ENCODE measurements at places on chromosomes 3 and 15.

- DNase-seq = no peak
Observed at GRCh38 chr3:198030125-198030524, 70.1 kb downstream of the LMLN start.

- no peak for DNase-seq
Observed at GRCh38 chr3:140856905-140857304, 84.7 kb upstream of the SLC25A36 start.

- no peak for DNase-seq
Observed at GRCh38 chr3:113654851-113655250, 41.6 kb downstream of the USF3 start.

GRCh38 chr3:171352387-171352935, 107.7 kb downstream of the TNIK start:
- DNase-seq = no peak

DNA sequence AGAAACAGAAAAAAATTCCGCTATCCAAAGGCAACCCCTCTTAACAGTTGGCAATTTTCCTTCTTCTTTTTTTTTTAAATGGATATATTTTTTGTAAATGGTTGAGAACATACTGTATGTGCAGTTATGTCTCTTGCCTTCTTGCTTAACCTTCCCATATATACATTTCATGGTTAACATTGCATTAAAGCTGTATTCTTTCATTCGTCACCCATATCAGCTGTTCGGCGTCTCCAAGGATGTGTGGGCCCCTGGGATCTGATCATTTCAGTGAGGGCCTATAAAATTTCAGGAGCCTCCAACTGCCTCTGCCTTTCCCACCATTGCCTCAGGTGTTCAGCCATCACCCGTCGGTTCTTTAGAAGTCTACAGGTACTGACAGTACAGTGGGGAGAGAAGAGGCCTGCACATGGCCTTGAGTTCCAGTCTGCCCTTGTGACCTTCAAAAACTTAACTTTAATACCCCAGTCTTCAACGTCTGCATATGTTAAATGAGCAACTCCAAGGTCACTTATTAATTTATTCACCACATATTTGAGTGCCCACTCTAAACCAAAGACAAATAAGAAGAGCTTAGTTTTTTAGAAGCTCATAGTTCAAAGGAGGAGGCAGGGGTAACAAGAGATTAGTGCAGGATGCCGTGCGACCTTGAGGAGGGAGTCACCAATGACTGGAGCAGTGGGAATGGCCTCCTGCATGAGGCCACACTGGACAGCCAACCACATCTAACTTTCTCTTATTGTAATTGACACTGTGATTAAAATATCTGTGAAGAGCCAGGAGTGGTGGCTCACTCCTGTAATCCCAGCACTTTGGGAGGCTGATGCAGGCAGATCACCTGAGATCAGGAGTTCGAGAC, 6.9 kb downstream of the ST6GAL1 start:
- DNase-seq = no peak

DNA sequence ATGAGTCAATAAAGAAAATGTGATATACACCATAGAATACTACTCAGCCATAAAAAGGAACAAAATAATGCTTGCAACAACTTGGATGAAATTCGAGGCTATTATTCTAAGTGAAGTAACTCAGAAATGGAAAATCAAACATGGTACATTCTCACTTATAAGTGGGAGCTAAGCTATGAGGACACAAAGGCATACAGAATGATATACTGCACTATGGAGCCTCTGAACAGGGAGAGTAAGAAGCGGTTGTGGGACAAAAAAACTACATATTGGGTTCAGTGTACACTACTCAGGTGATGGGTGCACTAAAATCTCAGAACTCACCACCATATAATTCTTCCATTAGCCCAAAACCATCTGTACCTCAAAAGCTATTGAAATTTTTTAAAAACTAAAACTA, 68.8 kb upstream of the AKAP13 start:
- no peak for DNase-seq

- DNase-seq = no peak
Observed at GRCh38 chr3:22121068-22121701, 370.2 kb upstream of the ZNF385D start.

- no peak for DNase-seq
Observed at GRCh38 chr3:110910346-110910955, 161.2 kb upstream of the NECTIN3 start.

- DNase-seq = no peak
Observed at GRCh38 chr3:160977773-160978172, 127.4 kb downstream of the B3GALNT1 start.

GRCh38 chr3:120596853-120597223, 702 bp downstream of the NDUFB4 start:
- DNase-seq = no peak

GRCh38 chr15:45107941-45108630, 5.9 kb downstream of the DUOX2 start:
- no peak for DNase-seq

GRCh38 chr3:78430741-78431140, 1337.1 kb downstream of the ROBO1 start:
- no peak for DNase-seq

GRCh38 chr3:131883711-131884407, 151.0 kb downstream of the CPNE4 start:
- DNase-seq = no peak

GRCh38 chr3:172607305-172608121, 84.3 kb upstream of the TNFSF10 start:
- DNase-seq = no peak

GRCh38 chr15:32861761-32862160, 144.0 kb downstream of the GREM1 start:
- DNase-seq = peak; percentile 29

DNA sequence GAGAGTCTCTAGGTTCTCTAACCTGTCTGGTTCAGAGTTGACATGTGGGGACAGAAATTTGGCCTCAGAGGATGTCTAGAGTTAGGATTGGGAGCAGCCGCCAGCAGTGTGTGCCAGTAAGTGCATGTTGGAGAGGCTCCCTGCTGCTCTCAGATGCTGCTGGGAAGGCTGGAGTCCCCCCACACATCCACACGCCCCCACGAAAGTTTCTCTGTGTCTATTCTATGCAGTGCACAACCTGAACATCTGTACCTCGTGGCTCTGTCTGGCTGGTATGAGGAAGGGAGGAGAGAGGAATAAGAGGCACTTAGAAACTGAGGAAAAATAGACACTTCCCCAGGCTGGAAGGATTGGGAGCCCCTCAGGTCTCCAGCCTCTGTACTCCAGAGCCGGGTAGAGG, 131.8 kb downstream of the RAB11A start:
- no peak for DNase-seq

DNA sequence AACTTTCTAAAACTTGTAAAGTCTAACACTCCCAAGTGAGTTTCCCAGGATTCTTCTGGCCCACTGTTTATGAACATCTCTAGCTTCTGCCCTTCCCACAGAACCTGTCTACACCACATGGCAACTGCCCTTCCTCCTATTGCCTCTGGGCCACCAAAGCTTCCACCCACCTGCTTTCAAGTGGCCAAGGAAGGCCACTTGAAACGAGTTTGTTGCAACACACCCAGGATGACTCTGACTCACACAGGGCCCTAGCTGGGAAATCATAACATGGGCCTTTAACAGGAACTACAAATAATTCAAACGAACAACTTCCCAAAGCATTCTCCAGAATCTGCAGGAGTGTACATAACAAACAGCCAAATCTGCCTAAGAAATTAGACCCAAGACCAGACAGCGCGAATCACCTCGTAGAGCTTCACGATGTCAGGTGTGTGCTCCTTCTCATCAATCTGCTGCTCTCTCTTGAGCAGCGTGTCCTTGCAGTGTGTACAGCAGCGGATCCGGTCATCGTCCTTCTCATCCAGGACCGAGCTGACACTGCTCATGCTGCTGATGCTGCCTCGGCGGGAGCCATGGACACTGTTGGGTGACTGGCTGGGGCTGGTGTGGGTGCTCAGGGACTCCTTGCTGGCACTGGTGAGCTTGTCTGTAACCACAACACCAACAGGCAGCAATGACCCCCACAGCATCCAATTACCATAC, 16.8 kb downstream of the RBSN start:
- no peak for DNase-seq

DNA sequence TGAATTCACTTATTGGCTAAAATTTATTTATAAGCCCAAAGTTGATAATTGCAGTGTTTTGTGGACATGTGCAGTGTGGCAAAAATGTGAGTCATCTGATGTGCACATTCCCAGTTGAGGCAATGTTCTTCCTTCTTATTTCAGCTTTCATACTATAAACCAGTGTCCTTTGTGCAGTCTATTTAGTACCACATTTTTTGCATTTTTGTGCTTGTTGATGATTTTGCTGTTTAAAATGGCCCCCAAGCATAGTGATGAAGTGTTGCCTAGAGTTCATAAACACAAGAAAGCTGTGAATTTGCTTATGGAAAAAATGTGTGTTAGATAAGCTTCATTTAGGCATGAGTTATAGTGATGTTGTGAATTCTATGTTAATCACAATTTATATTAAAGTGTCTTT, 19.4 kb upstream of the IL20RB start:
- DNase-seq = no peak

- DNase-seq = no peak
Observed at GRCh38 chr3:66101901-66102300, 63.2 kb upstream of the MAGI1 start.

DNA sequence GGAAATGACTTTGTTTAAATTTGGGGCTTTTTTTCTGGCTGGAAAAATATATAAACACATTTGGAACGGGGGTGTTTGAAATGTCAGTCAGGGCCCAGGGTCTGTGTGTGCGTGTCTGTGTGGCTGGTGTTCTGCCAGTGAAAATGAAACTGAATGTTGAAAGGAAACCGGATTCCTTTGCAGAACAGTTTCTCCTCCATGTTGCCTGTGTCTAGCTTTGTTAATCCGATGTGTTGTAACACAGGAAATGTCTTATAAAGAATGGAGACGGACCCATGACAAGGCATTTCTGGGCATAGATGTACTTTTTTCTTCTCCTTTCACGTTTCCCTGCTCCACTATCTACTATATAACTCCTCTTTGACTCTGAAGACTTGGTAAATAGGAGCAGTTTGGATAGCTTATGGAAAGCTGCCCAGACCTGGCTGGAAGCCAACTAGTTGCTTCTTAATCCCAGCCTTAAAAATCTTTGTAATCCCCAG, 2.8 kb downstream of the SQOR start:
- peak; percentile 39 for DNase-seq

- no peak for DNase-seq
Observed at GRCh38 chr3:41272667-41273066, 73.4 kb downstream of the CTNNB1 start.

DNA sequence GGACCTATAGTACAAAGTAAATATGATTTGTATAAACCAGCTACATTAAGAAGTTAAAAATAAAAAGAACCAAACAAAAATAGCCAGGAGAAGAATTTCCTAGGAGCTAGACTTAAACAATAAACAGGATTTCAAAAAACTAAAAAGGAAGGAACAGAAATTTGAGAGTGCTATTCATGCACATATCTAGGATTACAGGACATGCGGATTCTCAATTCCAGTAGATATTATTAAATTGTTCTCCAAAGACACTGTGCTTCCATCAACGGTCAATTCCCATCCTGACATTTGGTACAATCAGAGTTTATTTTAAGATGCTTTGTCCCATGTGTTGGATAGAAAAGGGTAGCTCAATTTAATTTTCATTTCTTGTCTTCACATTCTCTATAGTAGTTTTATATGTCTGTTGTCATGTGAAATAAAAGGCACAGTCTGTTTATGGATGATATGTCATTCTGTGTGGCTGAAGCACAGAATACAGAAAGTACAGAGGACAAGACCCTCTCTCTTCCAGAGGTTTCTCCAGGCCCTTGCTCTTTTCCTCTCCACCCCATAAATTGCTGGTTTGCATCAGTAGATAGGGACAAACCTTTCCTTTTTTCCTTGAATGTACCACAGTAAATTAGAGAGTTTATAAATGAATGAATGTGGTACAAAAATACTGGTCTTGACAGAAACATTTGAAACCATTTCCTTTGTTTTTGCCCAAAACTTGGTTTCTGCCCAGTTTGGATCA, 3.5 kb downstream of the PLOD2 start:
- no peak for DNase-seq

DNA sequence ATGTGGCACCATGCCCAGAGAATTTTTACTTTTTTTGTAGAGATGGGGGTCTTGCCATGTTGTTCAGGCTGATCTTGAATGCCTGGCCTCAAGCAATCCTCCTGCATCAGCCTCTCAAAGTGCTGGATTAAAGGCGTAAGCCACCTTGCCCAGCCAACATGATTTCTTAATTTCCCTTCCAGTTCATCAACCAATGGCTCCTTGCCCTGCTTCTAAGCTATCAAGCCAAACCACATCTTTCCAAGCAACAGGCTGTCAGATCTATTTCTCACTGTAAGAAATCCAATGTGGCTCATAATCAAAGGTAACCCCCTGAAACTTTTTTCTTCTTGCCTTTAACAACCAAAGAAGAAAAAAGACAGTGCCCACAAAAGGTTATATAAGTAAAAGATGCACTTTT, 204.2 kb upstream of the ICE2 start:
- DNase-seq = no peak

- DNase-seq = no peak
Observed at GRCh38 chr3:72821161-72821781, 27.0 kb downstream of the SHQ1 start.

DNA sequence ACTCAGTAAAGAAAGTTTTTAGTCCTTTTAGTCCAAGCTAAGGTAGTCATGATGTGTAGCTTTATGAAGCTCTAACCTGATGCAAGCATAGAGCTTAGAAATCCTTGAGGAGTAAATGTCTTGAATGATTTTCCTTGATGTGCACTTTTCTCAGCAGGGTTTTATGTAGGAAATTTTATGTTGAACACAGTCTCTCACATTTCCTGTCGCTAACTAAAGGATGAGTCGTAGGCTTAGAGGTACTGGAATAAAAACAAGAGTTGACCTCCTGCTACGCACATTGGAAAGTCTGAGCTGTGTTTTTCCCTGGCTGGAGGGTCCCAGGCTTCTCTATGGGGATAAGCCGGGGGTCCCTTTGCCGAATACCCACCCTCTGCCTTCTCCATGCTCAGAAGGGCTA, 34.7 kb upstream of the ZPLD1 start:
- no peak for DNase-seq

DNA sequence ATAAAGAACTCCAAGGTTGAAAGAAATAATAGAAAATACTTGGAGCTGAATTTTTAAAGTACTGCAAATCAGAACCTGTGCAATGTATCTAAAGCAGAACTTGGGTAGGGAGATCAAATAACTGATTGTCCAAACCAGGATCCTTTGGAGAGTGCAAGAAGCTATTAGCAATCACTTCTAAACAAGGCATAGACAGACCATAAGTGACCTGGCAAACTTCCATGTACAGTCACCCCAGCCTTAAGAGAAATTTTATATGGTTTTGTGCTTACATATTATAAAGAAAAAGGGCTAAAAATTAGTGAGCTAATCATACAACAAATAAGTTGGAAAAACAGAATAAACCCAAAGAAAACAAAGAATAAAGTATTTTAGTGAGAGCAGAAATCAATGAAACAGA, 35.2 kb downstream of the ETV5 start:
- no peak for DNase-seq

- no peak for DNase-seq
Observed at GRCh38 chr3:110519071-110519470, 552.5 kb upstream of the NECTIN3 start.

All from putamen (tissue), 1 donor.